Stimulated activated CD8-positive, alpha-beta memory T cell treated with anti-CD3 and anti-CD28 coated beads, Interleukin-7, amount 100 ng/mL, for 1 hour (primary cell): ENCODE measurements at places on chromosomes 5 and 9.

GRCh38 chr5:6417657-6418056 is 31.0 kb upstream of the UBE2QL1 start:
- DNase-seq: no peak

- no peak for DNase-seq
Measured at GRCh38 chr9:76766126-76766525, 1.9 kb downstream of the PCA3 start.

DNA sequence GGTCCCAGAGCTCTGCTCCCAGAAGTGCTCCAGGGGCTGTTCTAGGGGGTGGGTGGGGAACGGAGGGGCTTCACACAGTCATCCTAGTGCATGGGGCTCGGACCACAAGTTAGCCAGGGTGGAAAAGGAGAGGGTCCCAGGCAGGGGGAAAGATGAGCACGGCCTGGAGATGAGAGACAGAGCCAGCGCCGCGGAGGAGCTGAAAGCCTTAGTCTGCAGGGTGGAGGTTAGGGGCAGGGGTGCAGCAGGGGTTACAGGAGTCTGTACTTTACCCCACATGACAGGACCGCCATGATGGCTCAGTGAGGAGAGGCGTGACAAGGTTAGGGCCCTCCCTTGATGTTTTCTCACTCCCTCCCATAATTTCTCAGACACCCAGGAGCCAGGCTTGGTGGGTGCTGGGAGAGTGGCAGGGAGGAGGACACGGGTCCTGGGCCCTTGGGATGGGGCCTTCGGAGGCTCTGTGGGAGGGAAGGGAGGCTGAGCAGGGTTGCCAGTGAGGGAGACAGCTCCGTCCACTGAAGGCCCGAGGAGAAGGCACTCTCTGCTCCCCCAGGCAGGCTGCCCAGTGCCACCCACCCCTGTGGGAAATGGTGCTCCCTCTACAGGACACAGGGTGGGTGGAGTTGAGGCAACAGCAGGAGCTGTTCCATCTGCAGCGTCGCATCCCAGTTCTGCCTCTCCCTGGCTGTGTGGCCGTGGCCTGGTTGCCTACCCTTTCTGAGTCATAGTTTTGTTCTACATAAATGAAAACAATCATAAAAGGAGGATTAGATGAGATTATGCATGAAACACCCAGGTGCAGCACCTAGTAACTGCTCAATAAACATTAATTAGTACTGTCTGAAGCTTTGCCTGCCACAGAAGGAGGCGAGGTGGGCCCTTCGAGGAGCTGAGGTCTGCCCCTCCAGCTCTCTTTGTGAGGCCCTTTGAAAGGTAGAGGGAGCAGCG is 66.2 kb downstream of the NDST1 start:
- DNase-seq: no peak

GRCh38 chr5:172487671-172488070 is 33.3 kb upstream of the SH3PXD2B start:
- DNase-seq: no peak

- DNase-seq: no peak
Measured at GRCh38 chr9:85703398-85703797, 38.4 kb downstream of the AGTPBP1 start.

DNA sequence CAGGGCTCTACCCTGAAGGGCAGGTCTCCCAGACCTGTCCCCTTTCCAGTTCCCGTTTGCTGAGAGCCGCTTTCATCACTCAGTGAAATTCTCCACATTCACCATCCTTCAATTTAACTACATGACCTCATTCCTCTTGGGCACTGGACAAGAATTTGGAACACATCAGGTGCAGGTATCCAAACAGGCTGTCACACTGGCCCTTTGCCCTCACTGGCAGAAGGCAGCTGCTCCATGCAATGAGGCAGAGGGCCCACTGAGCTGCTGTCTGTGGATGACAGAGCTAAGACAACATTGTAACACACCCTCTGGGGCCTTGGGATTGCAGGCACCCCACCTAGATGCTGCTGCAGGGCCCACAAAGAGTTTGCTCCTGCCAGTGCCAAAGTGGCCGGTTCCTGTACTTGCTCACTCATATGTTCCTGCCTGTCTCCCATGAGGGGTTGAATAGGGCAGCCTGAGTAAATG is 55.1 kb downstream of the ACTL7B start:
- no peak for DNase-seq

GRCh38 chr9:18474783-18475182 is 830 bp downstream of the ADAMTSL1 start:
- DNase-seq: no peak

DNA sequence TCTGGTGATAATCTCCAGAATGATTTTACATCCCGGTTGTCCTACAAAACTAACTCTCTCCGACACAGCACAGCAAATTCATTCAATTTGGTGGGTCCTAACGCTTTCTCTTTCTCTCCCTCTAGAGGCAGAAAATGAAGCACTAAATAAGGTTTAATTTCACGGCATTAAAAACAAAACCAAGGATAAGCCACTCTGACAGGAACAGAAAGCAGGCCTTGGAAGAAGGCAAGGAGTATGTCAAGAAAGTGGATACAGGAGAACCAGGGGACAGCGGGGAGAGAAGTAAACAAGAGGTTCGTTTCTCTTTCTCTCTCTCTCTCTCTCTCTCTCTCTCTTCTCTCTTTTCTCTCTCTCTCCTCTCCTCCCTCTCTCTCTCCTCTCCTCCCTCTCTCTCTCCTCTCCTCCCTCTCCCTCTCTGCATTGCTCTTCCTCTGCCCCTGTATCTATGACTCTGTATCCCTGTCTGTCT is 49.8 kb downstream of the EBF1 start:
- DNase-seq: no peak

- DNase-seq: no peak
Measured at GRCh38 chr5:98787131-98787719, 13.8 kb downstream of the RGMB start.

DNA sequence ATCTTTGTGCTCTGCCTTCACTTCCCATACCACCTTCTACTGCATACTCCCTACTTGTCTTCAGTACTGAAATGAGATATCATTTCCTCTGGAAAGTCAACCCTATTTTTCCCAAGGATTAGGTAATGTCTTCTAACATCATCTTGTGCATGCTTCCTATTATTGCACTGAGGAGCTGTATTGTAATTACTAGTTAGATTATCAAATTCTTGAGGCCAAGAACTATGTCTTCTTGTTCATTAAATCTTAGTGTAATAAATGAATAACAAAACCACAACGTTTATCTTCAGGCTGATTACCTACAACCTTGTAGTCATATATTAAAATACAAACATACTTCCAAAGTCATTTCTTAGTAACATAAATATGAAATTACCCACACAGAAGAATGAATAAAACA is 87.9 kb upstream of the POU5F2 start:
- DNase-seq: no peak

GRCh38 chr5:31382051-31382878 is 149.6 kb downstream of the DROSHA start:
- no peak for DNase-seq

DNA sequence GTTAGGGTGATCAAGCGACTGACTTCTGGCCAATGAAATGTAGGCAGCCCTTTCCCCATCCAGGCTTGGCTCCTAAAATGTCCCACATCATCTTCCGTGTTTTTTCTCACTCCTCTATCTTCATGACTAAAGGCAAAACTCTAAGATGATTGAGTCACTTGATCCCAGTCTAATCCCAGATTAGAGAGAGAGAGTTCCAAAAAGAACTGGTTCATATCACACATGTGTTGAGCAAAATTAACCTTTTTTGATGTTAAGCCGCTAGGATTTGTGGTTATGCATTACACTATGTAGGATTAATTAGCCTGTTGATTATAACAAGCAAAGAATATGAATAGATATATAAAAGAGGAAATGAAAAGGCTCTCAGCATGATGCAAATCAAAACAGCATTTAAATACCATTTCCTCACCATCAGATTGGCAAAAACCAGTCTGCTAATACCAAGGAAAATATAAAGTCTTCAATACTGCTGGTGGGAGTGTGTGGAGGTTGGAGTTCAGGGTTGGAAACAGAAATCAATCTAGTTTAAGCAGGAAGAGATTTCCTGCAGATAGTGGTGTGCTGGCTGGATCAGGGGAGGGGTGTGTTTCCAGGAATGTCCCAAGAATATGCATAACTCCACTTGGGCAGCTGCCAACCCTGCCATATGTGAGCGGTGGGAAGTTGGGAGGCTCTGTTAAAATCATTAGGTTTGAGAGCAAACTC is 187.6 kb upstream of the S1PR3 start:
- no peak for DNase-seq

GRCh38 chr5:1729641-1730486 is 69.8 kb downstream of the MRPL36 start:
- no peak for DNase-seq

DNA sequence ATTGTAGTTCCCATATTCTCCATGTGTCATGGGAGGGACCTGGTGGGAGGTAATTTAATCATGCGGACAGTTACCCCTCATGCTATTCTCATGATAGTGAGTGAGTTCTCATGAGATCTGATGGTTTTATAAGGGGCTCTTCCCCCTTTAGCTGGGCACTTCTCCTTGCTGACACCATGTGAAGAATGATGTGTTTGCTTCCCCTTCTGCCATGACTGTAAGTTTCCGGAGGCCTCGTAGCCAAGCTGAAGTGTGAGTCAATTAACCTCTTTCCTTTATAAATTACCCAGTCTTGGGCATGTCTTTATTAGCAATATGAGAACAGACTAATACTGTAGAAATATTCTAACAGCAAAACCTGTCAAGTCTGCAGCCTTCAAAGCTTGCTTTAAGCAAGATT is 293.2 kb downstream of the CTNND2 start:
- DNase-seq: no peak

- DNase-seq: no peak
Measured at GRCh38 chr5:35794684-35795375, 61.9 kb upstream of the IL7R start.

DNA sequence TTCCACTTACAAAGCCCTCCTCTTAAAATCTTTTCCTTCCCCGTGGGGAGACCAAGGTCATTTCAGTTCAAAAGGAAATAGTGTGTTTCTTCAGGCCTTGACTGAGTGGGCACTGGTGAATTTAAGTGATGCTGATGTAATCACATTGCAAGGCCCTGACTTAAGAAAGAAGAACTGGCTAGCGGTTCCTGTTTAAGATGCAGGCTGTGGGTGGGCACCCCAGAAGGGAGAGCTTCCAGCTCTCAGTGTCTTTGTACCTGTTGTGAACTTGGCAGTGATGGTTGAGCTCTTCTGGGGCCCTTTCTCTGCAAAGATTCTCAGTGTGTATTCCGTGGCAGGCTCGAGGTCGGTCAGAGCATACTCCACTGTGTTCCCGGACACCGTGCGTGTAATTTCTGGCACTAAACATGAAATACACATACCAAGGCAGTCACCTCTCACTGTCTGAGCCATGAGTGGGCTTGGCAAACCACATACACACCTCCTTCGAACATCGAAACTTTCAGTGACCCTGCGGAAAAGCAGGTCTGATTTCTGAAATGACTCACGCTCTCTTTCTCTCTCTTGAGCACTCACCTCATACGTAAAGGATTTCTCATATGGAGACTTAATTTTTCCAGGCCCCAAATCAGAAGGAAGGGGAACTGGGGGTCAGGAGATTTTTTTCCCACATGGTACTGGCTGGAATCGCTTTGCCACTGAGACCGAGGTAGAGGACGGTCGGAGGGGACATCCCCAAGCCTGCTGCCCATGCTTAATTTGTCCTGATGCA is 81.9 kb downstream of the TNC start:
- no peak for DNase-seq

- no peak for DNase-seq
Measured at GRCh38 chr5:172446336-172447051, 7.8 kb downstream of the SH3PXD2B start.

DNA sequence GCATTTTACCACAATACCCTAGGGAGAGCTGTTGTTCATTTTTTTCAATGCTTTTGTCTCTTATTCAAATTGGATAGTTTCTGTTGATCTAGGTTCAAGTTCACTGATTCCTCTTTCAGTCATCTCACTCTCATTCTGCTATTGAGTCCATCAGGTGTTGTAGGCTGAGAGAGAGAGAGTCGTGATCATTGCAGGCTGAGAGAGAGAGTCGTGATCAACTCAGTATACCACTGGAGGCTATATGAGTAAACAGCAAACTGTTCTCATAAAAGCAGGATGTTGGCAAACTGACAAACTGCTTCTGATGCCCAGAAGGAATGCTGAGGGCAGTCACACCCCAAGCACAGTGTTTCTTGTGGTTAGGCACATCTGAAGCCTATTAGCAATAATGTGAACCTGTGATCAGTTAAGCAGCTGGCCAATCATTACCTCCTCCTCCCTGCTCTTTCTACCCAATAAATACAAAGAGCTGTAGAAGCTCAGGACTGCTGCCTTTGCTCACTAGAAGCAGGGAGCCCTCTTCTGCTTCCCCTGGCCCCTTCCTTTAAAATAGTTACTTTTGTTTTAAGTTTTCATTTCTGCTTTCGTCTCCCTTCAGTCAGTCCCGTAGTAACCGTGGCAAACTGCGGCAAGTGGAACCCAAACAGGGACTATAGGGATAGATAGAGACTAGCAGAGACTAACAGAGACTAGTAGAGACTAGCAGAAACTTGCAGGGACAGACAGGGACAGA is 476.1 kb upstream of the ACO1 start:
- DNase-seq: no peak

DNA sequence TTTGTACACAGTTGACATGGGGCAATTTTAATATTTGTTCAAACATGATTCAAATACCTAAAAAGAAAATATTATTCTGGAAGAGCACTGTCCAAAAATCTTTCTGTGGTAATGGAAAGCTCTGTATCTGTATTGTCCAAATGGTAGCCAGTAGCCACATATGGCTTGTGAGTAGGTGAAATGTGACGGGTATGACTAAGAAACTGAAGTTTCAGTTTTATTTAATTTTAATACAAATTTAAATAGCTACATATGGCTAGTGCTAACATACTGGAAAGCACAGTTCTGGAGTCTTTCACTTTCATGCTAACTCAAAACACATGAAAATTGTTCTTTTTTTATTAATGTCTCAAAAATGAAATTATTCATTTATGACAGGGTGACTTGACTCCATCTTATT is 132.6 kb downstream of the PLK2 start:
- DNase-seq: no peak

GRCh38 chr9:114151426-114151956 is 3.8 kb upstream of the COL27A1 start:
- DNase-seq: no peak

DNA sequence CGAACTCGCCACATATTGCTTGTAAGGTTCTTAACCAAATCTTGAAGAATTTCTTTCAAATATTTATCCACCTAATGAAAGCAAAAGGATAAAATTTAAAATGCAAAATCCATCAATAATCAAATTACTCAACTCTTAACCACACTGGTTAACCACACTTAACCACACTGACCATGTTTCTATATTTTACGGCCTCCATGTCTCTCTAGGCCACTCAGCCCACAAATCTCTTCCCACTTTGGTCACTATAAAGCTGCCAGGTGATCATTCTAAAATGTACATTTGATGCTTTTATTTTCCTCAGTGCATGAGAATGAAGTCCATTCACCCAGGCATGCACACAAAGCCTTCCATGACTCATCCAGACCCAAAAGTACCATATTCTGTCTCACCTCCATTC is 56.4 kb upstream of the OR2K2 start:
- DNase-seq: no peak

GRCh38 chr9:135409286-135410200 is 70.0 kb upstream of the PPP1R26 start:
- DNase-seq: no peak

DNA sequence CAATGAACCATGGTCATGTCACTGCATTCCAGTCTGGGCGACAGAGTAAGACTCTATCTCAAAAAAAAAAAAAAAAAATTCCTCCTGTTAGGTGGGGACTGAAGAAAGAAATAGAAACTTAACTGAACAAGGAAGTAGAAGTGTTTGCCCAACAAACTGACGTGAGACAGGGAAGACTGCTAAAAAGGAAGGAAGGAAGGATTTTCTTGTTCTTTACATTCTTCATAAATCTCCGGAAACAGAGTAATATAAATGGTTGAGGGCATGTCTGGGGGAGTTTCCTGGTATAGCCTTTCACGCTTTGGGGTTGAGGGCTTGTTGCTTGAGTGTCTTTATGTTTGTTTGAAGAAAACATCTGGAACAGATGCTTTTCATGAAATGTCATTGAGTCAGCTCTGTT is 3.1 kb downstream of the TOR1B start:
- DNase-seq: no peak
